T-helper 9 cell (primary cell): ENCODE measurements at places on chromosomes 16 and 17.

- DNase-seq = no peak
These were observed 1449.7 kb downstream of the CDH8 start for GRCh38 chr16:60586493-60586892.

- no peak for DNase-seq
These were observed 23.8 kb downstream of the SLC12A3 start for GRCh38 chr16:56888806-56889205.

DNA sequence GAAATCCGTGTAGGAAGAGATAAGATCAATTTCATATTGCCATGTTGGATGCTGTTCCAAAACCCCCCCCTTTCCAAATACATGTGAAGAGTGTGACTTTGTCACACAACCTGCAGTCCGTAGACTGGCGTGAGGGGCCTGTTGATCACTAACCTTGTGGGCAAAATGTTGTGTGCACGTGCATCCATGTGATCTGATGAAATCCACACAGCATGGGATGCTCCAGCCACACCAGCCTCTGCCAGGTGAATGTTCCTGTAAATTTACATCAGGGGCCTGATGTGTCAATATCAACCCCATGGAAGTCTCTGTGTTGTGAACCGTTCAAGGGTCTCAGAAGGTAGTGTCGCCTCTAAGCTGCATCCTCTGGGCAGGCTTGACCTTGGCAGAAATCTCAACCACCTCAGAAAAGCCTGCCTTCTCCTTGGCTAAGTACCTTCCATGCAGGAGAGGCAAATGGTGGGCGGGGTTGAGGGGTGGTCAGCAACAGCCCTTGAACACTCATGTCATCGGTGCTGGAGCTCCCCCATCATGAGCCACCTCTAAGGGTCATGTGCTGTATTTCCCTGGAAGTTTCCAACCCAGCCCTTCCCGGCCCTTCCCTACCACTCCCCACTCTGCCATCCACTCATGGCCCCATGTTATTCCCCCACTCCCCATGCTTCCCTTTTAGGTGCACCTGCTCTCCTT lies 78.2 kb upstream of the DNAH17 start:
- no peak for DNase-seq

DNA sequence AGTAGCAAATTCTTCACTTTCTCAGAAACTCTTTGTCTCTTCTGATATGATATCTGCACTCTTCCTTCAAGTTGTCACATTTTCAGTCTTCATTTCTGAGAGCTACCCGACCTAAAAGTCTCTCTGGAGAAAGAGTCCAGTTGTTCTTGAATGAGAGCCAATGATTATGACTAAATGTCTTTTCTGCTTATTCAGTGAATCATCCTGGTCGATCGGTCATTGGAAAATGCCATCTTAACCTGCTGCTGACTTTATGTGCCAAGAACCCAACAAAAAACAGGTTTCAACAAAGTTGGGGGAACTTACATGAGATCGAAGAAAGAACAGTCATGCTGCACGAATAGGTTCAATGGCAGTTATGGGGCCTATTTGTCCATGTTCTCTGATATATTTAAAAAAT lies 15.9 kb downstream of the SOX9 start:
- DNase-seq = no peak

DNA sequence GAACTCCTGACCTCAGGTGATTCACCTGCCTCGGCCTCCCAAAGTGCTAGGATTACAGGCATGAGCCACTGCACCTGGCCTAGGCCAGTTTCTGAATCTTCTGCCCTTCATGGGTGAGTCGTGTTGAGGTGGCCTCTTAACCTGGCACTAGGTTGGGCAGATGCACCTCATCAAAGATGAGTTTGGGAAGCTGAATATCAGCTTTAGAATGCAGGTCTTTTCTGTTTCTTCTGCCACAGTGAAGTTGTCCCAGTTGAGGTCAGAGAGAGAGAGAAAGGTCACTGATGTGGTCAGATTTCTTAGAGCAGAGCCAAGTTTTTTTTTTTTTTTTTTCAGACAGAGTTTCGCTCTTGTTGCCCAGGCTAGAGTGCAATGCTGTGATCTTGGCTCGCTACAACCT lies 111.3 kb upstream of the WSCD1 start:
- DNase-seq = no peak

GRCh38 chr16:84925092-84925772 lies 86.1 kb downstream of the ZDHHC7 start:
- peak; percentile 71 for DNase-seq

DNA sequence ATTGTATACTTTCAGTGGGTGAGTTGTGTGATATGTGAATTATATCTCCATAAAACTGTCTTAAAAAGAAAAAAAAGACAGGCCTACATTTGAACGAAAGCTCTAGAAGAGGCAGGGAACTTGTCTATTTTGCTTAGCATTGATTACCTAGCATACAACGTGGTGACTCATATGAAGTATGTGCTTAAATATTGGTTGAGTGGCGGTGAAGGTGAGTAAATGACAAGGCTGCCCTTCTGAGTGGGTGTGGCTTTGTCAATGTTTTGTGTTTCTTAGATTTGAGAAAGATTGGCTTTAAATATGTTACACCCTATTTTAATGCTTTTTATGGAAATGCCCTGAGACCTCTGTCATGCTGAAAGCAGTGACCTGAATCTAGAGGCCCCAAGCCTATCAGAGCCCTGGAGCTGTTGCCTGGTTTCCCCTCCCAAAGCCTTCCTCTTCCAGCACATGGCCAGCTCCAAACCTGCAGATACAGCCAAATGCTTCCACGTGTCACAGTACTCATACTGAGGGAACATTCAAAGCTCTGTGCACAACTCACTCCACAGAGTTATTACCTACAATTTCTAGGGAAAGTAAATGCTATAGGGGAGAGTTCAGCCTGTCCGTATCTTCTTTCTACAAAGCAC lies 260.0 kb downstream of the PHKB start:
- DNase-seq = no peak

GRCh38 chr16:6280055-6280454 lies 1052.6 kb upstream of the RBFOX1 start:
- DNase-seq = no peak

DNA sequence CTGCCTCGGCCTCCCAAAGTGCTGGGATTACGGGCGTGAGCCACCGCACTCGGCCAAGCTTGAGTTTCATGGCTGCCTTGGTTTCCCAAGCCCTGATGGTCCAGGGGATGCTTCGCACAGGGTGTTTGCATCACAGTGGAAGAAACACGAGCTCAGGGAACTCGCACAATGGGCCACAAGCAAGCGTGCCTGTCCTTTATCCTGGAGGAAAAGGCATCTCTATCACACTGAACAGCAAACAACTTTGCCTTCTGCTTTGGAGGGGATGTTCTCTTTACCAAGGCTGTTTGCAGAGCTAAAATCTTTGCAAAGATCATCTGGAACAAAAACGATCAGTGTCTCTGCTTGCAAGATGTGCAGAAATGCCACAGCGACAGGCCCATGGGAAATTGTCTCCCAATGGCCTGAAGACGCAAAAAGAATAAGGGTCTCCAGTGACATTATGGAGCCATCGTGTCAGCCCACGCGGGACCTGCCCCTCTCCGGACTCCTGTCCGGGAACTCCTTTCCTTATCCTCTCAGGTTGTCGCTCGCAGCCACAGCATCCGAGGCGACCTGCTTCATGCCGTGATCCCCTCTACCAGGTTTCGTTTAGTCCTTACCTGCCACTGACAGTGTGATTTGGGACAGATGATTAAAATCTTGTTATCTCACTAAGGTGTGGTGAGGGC lies 44.1 kb upstream of the CBFA2T3 start:
- no peak for DNase-seq

DNA sequence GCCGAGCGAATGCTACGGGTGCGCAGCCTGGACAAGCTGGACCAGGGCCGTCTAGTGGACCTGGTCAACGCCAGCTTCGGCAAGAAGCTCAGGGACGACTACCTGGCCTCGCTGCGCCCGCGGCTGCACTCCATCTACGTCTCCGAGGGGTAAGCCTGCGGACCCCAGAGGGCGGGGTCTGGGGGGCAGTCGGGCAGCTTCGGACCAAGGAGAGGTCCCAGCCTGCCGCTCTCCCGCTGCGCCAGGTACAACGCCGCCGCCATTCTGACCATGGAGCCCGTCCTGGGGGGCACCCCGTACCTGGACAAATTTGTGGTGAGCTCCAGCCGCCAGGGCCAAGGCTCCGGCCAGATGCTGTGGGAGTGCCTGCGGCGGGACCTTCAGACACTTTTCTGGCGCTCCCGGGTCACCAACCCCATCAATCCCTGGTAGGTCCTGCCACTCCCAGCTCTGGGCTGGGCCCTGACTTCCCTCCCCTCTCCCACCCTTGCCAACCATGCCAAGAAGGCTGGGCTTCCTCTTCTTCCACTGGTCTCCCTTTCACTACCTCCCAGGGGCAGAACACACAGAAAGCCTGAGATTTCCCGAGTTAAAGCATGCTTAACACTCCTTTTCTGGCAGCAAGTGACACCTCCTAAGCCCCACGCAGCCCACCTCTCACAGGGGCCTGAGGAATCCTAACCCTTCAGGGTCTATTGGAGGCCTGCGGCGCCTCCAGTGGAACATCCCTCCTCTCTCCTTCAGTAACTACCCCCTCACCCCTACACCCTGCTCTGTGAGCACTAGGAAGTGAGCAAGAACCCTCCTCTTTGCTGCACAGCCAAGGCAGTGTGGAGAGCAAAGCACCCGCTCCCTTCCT lies 3.2 kb downstream of the NAGS start:
- no peak for DNase-seq

DNA sequence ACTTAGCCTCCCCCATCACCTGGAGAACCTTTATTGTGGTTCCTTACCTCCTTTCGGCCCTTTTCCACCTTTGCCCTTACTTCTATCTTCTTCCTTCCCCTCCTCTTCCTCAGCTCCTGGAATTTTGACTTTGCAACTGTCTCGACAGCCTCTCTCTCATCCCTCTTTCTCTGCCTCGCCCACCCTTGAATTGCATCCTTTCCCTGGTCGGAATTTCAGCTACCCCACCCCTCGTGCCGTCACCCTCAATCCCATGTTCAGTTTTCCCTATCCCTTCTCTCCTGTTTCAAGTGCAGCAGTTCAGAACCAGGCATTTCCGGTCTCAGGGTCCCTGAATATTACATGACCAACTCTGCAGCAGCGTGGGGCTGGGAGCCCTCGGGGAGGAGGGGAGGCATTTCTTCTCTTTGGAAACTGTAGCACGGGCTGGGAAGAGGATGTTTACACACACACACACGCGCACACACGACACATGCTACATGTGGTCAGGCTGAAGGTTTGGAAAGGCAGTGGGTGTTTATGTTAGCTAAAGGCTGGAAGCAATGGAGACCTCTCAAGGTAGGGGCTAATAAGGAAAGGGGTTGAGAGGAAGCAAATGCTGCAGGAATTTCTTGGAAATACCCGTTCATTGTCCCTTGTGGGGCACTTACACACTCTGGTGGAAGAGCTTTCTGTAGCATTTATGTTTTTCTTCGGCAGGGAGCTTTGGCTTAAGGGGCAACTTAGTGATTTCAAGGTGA lies 971 bp downstream of the MINK1 start:
- no peak for DNase-seq

- DNase-seq = no peak
These were observed 890.9 kb upstream of the CDH8 start for GRCh38 chr16:62927122-62927521.

- no peak for DNase-seq
These were observed 28.5 kb upstream of the C17orf107 start for GRCh38 chr17:4870855-4871254.

DNA sequence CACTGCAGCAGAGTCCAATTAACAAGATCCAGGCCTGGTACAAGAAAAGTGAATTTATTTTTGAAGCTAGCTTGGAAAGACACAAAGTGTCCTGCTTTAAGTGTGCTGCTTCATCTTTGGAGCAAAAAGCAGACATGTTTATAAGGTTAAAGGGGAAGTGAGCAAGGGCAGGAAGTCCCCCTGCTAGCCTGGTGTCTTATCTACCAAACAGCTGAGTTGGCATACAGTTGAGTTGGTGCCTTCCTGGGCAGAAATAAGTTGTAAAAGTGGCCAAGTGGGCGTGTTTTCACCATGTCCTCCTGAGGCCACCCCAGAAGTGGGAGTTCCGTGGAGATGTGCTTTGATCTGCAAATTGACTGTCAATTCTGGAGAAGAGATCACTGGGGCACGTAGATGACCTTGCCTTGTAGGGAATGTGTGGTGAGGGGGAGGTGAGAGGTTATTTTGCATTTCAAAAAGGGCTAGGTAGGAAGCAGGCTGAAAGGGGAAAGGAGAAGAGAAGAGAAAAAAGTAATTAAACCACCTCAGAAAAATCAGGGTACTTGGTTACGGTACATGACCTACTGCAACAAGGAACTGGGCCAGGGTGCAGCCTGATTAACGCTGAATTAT lies 38.3 kb upstream of the HSBP1 start:
- no peak for DNase-seq

- DNase-seq = no peak
These were observed 22.1 kb downstream of the PRKCB start for GRCh38 chr16:23857881-23858269.

- DNase-seq = no peak
These were observed 23.9 kb upstream of the NLK start for GRCh38 chr17:28018439-28019070.

- no peak for DNase-seq
These were observed 89.9 kb downstream of the CYLD start for GRCh38 chr16:50831751-50832150.

- DNase-seq = no peak
These were observed 72.8 kb downstream of the WWP2 start for GRCh38 chr16:69834807-69835466.

GRCh38 chr16:47983999-47984580 lies 171.7 kb downstream of the ABCC12 start:
- DNase-seq = no peak

- no peak for DNase-seq
These were observed 159.8 kb downstream of the COPRS start for GRCh38 chr17:31699281-31699680.

GRCh38 chr16:84416407-84417321 lies 48.3 kb downstream of the ATP2C2 start:
- no peak for DNase-seq

GRCh38 chr16:29995324-29995910 lies at the start of gene HIRIP3:
Gene HIRIP3, minus strand, starts transcription at chr16:29995617. Its CDS starts 12 bp downstream, at chr16:29995605.
- DNase-seq = peak; percentile 83

GRCh38 chr16:23578101-23578830 lies 17.9 kb downstream of the NDUFAB1 start:
- no peak for DNase-seq

DNA sequence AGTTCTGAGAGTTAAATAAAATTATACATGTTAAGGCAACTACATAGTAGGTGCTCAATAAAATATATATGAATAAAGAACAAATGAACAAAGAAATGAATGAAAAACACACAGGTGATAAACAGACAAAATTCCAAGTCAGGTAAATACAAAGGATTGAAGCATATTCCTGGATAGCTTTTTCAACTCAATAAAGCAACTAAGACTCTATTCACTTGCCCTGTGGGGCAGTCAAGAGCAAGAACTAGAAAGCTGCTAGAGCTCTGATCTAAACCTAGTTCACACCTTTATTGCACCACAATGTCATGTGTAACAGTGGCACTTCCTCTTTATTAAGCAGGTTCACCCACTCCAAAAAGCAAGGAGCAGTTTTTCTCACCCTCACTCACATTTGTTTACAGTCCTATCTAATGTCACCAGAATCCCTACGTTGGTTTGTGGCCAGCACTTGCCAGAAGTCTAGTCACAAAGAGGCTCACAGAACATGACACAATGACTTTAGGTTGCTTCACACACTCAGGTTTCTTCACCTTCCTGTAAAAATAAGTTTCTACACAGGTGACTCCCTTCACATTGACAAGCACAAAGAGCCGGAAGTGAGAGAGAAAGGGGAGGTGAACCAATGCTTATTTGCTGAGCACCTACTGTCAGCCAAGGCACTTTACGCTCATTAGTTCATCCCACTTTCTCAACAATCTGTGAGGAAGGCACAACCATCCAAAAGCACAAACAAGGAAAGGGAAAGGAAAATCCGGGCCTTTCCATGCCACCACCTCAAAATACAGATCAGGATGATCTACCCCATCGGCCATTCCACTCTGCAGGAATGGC lies 70.8 kb downstream of the XPO6 start:
- DNase-seq = peak; percentile 47

GRCh38 chr16:52578829-52579498 lies 32.0 kb upstream of the TOX3 start:
- DNase-seq = no peak
